ENCODE measurements at places on chromosomes 5 and 9.

GRCh38 chr5:127254729-127255284 lies 35.8 kb upstream of the MEGF10 start:
- no peak for DNase-seq

DNA sequence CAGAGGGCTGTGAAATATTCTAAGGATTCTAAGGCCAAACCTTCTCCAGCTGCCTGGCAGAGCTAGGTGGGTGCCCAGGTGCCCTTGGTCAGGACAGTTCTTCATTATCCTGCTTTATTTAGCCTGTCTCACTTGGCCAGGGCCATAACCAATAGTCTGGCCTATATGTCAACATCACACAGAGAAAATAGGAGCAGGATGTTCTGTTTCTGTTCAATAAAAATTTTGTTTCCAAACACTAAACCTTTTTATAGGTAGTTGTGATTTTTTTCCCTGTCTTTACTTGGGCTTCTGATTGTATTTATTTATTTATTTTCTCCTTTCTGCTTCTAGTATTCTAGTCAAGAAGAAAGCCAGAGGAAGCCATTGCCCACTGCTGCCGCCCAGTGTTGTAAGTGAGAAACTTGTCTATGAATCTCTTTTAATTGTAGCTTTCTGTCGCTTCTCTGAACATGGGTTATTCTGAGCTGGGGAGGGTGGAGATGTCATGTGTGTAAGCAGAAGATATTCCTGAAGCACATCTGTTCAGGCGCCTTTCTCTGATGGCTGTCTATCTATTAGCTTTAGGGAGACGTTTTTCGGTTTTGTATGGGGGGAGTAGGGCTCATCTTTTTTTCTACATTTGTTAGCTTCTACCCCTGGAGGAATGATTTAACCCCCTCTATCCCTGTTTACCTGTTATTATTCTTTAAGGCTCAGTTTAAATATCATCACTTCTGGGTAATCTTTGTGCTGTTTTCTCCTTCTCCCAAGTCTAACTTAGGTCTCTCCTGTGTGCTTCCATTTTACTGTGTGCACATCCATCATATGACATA lies 97.1 kb downstream of the UNC13B start:
- no peak for DNase-seq

DNA sequence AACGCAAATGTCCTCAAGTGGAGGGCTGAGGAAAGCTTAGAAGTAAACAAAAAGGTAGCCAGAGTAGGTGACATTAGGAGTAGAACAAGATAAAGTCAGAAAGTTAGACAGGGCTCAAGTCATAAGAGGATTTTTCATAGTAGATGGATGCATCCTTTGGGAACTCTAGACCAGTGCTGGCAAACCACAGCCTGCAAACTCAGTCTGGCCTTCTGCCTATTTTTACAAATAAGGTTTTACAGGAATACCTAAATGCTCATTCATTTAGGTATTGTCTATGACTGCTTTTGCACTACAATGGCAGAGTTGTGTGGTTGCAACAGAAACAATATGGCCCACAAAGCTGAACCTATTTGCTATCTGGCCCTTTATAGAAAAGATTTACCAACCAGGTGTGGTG lies 116.0 kb upstream of the HMHB1 start:
- no peak for DNase-seq

- DNase-seq = no peak
Measured at GRCh38 chr5:32428426-32428825, 16.1 kb downstream of the ZFR start.

DNA sequence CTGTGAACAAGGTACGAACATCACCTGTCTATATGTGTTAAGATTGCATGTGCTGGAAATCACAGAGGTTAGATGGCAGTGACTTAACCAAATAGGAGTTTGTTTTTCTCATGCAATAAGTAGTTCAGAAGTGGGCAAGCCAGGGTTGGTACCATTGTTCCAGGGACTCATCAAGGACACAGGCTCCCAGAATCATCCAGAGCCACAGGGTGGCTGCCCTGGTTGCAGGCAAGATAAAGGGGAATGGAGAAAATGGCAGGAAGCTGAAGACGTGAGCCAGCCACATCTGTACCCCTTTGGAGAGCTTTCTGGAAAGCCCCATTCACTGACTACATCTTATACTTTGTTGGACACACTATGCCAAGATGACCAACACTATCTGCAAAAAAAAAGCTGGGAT lies 126.0 kb upstream of the IL12B start:
- no peak for DNase-seq

- no peak for DNase-seq
Measured at GRCh38 chr9:38287420-38287985, 105.0 kb upstream of the ALDH1B1 start.

DNA sequence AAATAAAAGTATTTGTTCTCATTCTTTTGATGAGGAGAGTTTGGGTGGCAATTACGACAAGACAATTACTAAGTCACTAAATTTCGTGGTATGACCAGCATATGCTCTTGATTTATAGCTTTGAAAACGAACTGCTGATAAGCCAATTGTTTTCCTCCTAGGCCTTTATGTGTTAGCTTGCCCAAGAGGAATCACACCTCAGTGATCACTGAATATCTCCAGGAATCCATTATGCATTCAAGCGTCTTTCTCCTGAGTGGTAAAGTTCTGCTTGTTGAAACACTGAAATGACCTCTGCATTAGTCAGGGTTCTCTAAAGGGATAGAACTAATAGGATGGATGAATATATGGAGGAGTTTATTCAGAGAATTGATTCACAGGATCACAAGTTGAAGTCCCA lies 677.7 kb upstream of the MEF2C start:
- no peak for DNase-seq

DNA sequence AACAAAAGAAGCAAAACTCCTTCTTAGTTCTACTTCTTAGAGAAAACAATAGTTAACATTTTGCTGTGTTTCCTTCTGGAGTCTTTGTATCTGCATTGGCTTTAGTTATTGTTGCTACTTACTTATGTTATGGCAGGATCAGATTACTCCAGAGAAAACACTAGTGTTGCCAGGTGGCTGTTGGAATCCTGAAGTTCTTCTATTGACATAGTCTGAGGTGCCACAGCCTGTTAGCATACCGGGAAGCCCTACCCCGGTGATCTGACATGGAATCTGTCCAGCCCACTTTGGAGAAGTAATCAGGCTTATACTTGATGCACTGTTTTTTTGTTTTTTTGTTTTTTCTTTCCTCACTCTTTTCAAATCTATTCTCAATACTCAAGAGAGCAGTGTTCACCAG lies 68.5 kb upstream of the CEP78 start:
- DNase-seq = no peak

DNA sequence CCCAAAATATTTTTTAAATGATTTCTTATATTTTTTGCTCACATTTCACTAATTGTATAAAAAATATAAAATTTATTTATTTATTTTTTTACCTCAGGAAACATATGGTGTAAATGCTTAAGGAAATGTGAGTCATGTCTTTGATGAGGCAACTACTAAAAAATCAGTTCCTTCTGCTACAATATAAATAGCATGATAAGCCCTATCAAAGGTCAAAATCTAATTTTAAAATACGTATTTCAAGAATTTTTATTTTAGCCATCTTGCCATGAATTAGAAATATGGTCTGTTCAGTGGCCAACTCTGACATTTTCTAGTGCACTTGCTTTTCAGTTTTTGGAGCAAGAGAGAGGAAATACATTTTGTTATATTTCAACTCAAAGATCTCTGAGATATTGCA lies 50.5 kb downstream of the PDE4D start:
- DNase-seq = no peak

- DNase-seq = no peak
Measured at GRCh38 chr5:58918021-58918729, 335.3 kb downstream of the RAB3C start.

DNA sequence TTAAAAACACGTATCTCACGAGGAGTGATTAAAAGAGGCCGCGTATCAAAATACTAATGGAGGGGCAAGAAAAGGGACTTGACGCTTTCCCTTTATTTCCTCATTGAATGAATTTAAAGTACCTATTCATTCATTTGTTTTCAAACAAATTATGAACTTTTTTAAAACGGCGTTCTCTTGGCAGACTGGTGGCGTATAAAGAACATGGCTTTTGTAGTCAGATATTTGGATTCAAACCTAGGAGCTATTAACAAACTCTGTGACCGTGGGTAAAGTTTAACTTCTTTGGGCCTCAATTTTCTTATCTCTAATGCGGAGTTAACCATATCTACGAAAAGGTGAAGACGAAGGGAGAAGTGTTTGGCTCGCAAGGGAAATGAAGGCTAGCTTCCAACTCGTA lies 876 bp downstream of the CAAP1 start:
- DNase-seq = no peak

DNA sequence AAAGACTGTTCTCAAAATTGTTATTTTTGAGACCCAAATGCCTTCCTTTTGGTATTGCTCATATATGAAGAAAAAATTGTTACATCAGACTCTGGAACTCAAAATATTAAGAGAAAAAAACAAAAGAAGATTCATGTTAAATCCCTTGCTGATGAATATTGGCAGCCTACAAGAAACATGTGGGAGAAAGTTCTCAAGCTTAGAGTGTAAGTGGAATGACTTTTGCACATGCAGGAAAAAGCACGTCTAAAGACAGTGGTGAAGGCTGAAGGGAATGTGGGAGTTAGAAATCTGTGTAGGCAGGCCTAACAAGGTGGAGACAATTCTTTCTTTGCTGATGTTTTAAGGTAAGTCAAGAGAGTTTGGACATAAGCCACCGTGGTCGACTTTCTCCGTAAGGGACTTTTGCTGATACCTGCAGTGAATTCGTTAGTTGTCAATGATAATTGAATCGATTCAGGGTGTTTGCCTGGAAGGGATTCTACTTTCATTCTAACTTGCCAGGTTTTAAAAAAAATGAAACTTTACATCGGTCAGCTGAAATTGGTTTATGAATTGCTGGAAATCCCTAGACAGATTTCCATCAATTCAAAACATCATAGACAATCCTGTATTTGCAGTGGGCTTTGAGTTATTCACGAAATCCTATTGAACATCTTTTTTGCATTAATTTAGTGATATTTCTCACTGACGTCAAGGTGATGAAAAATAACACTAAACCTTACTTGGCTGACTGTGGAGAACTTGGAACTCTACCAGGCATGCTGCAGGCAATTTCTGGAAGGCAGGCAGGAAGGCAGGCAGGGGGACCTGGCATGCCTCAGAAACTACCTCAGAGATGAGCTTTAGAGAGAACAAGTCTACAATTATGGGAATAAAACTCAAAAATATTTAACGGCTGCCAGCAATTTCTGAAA lies 359.1 kb upstream of the ADAMTSL1 start:
- no peak for DNase-seq

DNA sequence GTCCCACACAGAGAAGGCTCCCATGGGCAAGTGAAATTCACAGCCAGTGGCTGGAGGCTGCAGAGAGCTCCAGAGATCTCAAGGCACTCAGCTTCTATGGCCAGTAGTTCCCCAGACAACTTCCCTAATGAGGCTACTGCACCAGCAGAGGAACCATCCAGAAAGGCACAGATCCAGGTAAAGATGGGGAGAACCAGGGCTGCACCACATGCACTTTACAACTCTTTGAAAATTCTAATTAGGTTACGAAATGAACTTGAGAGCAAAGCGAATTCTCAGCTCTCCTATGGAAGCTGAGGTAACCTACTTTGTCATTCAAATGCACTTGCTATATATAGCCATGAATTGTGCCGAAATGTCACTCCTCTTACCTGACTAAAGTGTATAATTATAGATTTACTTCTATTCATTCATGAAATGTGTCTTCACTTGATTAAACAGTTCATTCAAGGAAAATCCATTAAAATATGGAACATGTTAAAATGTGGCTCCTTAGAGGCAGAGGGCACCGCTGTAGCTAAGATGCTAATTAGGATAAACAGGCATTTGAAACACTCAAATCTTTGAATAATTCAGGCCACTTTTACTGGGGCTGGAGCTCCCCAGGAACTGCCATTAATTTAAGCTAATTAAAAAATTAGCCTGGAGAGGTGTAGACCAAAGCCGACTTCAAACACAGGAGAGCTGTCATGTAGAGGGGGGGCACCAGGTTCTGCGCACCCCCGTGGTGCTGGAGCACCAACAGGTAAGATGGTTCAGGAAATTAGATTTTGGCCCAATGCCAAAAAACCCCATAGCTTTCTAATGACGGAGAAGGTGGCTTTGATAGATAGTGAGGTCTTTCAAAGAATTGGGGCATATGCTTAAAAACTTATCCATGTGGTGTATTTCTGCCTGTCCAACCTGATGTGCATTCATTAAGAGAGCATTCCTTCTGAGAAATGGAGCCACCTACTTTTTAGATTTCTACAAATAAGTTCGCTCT lies 204.1 kb downstream of the GABBR2 start:
- DNase-seq = no peak

DNA sequence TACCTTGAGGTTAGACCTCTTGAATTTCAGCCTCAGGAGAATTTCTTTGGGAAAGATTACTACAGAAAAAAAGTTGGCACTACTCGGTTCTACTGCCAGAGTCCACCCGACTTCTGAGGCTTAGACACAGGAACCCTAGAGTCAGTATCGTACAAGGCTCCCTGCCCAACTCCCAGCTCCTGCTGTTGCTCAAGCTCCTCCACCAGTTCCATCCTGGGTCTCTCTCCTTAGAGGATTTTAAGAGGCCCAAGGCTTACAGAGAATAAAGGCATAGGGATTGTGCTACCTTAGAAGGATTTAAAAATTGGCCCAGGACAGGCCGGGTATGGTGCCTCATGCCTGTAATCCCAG lies 29.0 kb upstream of the SSBP2 start:
- no peak for DNase-seq
